ENCODE measurements at places on chromosomes 7 and 10. TPM values are rescaled to one million over a fixed set of nuclear protein-coding genes. Genes with fewer than 3 reads are reported as not detected.

TMEM254 gene
- 31.2 TPM for total RNA-seq

OR6V1 gene
- total RNA-seq: not detected

HPS1 gene
- 96.2 TPM for total RNA-seq

C10orf105 gene
- total RNA-seq: not detected

PPP1R17 gene
- total RNA-seq: not detected

SEC23IP gene
- total RNA-seq: 52.2 TPM

SPDYE2B gene
- not detected for total RNA-seq

SLC39A12 gene
- not detected for total RNA-seq

SEC31B gene
- total RNA-seq: 13.7 TPM

HOXA13 gene
- total RNA-seq: 39.4 TPM

SPAG6 gene
- not detected for total RNA-seq

MMD2 gene
- total RNA-seq: not detected

PTF1A gene
- not detected for total RNA-seq

OIT3 gene
- 0.12 TPM for total RNA-seq

CALN1 gene
- not detected for total RNA-seq

- no peak for DNase-seq
Measured at GRCh38 chr10:11504566-11505285, 106.7 kb downstream of the USP6NL start.

GRCh38 chr7:29538389-29538788 lies 25.2 kb upstream of the PRR15 start:
- no peak for DNase-seq

DNA sequence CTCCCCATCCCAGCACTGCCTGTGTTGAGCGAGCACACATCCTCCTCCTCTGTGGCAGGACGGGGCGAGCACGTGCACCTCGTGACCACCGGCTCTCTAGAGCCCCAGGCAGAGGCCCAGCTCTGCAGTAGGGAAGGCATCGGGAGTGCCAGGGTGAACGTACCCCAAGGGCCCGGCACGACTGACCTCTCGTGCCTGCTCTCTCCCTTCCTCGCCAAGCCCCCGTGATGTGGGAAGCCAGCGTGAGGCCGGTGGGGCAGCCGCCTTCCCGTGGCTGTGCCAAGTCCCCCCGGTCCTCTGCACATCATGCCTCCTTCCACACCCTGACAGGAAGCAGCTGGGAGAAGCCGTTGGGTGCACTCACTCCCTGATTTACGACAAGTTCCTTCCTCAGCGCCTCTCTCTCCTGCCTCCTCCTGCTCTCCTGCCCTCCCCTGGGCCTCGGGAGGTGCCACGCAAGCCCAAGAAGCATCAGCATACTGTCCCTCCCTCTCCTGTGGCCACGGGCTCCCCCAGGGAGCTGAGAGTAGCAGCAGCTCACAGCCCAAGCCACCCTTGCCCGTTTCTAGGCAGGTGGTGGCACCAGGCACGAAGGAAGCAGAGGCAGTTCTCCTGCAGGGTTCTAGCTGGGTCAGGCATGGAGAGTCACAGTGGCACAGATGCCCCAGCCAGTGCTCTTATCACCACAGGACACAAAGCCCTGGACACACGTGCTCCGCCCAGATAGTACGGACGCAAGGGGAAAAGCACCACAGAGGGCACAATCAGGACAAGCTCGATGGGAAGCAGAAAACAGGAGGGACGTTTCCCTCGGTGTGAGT lies 47.0 kb downstream of the AMZ1 start:
- DNase-seq: peak; percentile 39

- peak; percentile 48 for DNase-seq
Measured at GRCh38 chr10:124291001-124291701, 127.6 kb downstream of the OAT start.

DNA sequence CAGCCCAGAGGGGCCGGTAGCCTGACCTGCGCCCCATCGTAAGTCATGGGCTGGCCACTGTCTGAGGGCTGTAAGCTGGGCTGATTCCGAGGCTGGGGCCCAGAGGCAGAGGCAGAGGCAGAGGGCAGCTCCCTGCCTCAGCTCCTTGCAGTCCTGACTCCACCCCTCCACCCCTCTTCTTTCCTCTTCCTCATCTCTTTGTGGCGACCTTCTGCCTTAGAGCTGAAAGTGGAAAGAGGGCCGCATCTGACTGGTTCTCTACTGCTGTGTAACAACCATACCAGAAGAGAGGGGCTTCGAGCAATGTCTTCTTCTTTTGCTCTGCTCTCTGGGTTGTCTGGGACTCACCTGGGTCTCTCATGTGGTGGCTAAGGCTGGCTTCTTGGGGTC lies 179.1 kb downstream of the RPS24 start:
- DNase-seq: no peak

- DNase-seq: peak; percentile 20
Measured at GRCh38 chr10:24207781-24208611, 942 bp upstream of the KIAA1217 start.

- no peak for DNase-seq
Measured at GRCh38 chr10:115539142-115539762, 446.1 kb downstream of the ATRNL1 start.

GRCh38 chr7:37344886-37345579 lies 103.6 kb downstream of the ELMO1 start:
- DNase-seq: no peak

DNA sequence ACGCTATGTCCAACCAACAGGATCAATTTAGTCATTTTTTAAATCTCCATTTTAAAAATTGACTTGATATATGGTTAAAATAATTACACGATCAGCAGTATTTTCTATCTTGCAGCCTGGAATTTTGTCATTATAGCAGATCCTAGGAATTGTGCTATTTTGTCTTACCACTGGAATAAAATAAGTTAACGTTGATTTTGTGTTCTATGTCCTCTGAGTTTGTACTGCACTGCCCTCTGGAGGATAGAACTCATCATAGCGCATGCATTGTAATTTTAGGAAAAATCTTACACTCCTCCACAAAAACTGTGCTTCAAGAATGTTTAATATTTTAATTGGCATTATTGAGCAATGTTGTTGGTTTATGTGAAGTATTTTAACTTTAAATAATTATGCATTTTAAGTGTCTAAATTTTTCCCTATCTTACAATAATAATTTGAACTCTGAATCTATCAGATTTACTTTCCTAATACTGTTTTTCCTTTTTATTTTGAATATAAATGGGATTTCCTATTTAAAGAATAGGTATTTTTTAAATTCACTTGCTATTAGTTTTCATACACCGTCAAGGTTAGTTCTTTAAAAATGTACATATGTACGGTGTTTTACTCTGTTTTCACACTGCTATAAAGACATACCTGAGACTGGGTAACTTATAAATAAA lies 220.1 kb downstream of the PPP1R3A start:
- no peak for DNase-seq

DNA sequence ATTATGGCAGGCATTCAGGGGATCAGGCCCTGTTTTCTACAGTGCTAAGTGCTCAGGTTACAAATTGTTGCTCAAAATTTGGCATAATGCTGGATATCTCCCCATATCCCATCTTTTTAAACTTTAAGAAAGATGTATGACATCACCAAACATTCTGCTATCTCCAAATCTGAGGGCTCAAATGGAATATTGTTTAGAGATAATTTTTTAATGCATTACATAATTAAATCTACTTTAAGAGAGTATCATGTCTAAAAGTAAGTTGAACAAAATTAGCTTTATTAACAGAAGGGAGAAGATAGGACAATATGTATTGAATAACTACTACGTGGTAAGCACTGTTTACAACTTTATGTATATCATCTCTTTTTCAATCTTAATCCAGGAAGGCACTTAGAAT lies 13.9 kb downstream of the NT5C3A start:
- DNase-seq: no peak

- no peak for DNase-seq
Measured at GRCh38 chr10:113882240-113882639, 27.8 kb downstream of the NHLRC2 start.

DNA sequence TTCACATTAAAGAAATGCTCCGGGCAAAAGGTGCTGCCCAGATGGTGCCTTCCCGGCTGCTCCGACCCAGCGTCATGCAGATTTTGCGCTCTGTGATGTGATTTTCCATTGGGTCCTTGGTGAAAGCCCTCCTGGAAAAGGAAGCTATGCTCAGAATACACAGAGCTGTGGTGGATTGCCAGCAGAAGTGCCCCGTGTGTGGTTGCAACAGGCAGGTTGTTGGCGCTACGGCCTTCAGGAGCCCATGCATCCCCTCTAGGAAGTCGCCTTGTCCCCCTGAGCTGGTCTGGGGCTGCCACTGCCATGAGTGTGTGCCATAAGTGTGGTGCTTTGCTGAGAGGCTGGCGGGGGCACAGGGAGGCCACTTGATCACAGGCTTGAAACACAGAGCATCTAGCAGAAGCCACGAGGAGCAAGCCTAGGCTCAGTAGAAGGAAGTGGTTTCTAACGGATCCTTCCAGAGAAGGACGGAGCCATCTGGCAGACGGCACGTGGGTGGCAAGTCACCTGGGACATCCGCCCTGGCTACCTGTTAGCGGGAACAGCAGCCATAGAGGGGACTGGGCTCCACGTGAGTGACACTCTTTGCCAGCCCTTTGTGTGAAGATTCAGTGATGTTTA lies 210.9 kb downstream of the CUX1 start:
- no peak for DNase-seq

GRCh38 chr7:20393616-20394015 lies 62.9 kb downstream of the ITGB8 start:
- no peak for DNase-seq

DNA sequence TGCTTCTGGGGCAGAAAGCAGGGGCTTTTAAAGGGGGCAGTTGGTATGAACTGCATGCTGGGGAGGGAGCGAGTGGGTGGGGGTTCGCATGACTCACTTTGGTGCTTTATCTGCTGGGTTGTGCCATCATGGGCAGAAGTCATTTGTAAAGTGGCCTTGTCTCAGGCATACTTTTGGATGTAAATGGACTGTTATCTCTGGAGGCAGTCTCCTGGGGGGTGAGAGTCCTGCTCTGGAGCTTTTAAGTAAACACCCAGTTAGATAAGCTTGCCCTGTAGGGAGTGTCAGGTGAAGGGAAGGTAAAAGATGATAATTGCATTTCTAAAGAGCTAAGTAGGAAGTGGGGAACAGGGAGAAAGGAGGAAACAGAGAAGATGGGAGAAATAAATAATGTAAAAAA lies 1.6 kb upstream of the GSTO1 start:
- no peak for DNase-seq

- no peak for DNase-seq
Measured at GRCh38 chr10:118792526-118792925, 37.8 kb upstream of the CACUL1 start.

GRCh38 chr7:150511048-150511447 lies 3.6 kb upstream of the GIMAP7 start:
- DNase-seq: no peak

DNA sequence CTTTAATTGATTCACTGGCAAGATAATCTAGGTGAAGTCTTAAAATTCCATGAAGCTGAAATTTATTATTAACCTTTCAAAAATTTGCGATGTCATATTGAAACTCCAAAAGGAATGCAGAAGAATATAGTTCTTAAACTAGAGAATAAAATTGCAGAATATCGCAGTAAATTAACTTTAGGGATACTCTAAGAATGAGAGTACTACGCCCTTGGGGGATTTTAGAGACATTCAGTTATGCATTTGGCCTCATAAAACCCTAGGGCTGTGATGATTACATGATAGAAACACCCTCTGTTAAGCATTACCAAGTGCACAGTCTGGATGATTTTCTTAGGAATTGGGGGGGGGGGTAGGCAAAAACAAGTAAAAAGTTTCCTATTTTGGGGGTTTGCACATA lies 3.7 kb downstream of the WNT2 start:
- DNase-seq: no peak

DNA sequence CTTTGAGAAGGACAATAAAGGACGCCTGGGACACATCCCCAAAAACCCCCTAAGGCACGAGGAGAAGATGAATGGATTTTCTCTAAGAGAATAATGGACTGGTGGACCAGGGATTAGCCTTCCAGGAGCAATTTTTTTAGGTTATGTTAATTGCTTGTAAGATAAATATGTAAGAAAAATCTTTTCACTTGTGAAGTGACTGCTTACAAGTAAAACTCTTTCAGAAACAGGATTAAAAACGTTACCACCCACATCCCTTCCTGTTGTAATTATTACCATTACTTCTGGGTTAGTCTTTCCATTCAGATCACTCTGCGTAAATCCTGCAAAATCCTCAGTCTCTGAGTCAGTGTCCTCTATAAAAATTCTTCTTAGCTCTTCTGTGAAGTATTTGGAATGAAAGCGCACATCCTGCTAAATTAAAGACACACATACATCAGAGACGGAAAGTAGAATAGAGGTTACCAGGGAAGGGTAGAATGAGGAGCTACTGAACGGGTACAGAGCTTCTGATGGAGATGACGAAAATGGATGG lies 34.3 kb downstream of the CDCA7L start:
- DNase-seq: no peak

DNA sequence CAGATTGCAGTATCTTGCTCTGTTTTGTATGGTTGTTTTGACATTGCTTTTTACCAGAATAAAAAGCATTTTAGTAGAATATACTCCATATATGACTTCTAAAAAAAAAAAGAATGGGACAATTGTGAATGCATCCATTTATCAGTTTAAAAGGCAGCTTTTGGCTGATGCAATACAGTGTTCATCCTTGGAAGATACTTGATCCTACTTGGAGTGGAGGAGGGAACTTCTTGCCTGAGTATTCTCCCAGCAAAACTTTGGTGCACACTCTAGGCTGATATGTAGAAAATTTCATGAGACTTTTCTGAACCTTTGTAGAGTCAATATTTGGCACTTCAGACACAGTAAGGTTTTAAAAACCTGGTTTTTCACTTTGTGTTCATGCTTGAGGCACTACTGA lies 40.2 kb downstream of the WDR11 start:
- DNase-seq: no peak

- DNase-seq: no peak
Measured at GRCh38 chr10:95789902-95790301, 33.9 kb downstream of the ENTPD1 start.

GRCh38 chr7:925601-926000 lies 28.9 kb downstream of the ADAP1 start:
- DNase-seq: peak; percentile 89

DNA sequence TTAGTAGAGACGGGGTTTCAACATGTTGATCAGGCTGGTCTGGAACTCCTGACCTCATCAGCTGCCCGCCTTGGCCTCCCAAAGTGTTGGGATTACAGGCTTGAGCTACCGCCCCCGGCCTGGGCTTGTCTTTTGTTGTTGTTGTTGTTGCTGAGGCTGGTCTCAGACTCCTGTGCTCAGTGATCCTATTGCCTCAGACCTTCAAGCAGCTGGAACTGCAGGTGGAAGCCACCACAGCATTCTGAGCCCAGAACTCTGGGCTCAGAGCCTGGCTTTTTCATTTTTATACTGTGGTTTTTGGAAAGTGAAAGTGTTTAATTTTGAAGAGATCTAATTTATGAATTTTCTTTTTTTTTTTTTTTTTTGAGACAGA lies 16.2 kb upstream of the DNAJB6 start:
- DNase-seq: no peak

DNA sequence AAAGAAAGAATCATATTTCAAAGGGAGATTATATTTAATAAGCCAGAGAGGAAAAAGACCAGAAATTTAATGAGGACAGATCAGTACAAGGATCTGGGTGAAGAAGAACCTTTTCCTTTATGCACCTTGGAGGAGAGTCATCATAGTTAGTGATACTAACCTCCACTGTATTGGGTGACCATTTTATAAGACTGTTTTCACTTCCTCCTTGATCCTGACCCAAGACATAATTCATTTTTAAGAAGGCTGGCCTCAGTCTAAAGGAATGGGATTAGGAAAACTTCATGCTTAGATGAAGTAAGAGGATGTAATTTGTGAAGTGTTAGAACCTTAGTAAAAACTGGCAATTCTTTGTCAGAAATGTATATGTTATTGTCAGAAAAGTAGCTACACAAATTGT lies 68.6 kb downstream of the ADAM22 start:
- no peak for DNase-seq
